Gastroesophageal sphincter (tissue), 4 donors: ENCODE measurements at places on chromosomes 11 and 22. TPM values are rescaled to one million over a fixed set of nuclear protein-coding genes. Genes with fewer than 3 reads are reported as not detected.

DNA sequence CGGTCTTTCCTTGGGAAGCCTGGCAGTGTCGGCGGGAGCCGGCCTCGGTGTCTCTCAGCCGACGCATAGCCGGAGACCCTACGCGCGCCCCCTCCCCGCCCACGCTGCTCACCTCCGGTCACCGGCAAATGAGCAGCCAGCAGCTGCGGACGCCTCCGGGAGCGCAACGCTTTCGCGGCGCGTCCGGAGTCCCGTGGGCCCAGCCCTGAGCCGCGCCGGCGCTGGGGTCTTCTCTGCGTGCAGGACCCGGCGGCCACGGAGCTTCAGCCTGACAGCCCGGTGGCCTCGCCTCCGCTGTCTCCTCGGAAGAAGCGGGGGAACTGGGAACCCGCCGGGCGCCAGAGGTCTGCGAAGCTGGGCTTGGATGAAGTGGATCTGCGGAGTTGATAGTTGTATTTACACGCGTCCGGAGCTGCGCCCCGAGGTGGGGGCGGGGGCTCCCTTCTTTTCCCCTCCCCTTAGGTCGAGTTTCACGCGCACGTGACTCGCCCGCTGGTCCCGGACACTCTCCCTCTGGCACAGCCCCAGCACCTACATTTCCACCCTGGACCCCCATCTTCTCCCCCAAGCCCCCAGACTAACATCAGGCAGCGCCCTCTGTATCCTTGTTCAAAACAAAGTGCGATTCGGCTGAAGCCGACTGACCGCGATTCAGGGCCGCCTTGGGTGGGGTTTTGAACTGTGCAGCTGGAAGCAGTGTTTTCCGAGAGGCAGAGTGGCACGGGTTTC lies at the start of gene SLC43A1:
SLC43A1 (minus strand) TSS at position 371 of the 729 bp plus-strand sequence. CDS start 1,591 bp downstream, outside the sequence.
- ATAC-seq: peak; percentile 78

- ATAC-seq: no peak
Measured at GRCh38 chr11:10493041-10493663, 38.1 kb downstream of the AMPD3 start.

- ATAC-seq: no peak
Measured at GRCh38 chr11:1761857-1762536, 1.7 kb downstream of the CTSD start.

The ZP1 gene
- not detected for total RNA-seq

The PHOX2A gene
- 0.89 TPM for total RNA-seq

- no peak for ATAC-seq
Measured at GRCh38 chr22:44730022-44730393, 22.4 kb upstream of the ARHGAP8 start.

DNA sequence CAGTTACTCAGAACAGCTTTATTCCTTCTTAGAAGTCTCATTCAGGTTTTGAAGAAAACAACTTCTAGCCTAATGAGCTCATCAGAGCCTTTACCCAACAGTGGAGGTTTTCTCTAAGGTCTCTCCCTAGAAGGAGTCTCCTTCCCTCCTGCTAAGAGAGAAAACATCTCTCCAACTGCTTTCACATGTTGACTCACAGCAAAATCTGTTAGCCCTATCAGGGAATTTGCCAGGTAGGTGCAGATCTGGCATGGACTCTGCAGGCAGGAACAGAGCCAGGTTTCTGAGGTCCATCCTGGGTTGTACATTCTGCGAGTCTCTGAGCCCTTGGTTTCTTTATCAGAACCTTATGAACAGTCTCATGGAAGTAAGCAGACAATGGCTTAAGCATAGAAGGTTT lies 214.4 kb downstream of the HIPK3 start:
- ATAC-seq: no peak
